ENCODE measurements at places on chromosomes 6 and 20. TPM values are rescaled to one million over a fixed set of nuclear protein-coding genes. Genes with fewer than 3 reads are reported as not detected.

The NRSN2 gene
- total RNA-seq, result 3.6 TPM

The PROCR gene
- 2.1 TPM for total RNA-seq

The CDC25B gene
- 264 TPM for total RNA-seq

The FNDC11 gene
- 0.55 TPM for total RNA-seq

The ADAM33 gene
- not detected for total RNA-seq

The CCDC28A gene
- total RNA-seq, result 26.5 TPM

The DLL1 gene
- total RNA-seq, result 15.8 TPM

The TINAG gene
- total RNA-seq, result not detected

The BCAS1 gene
- not detected for total RNA-seq

The SAPCD1 gene
- 13.1 TPM for total RNA-seq

The HLA-G gene
- 1.6 TPM for total RNA-seq

The DSE gene
- 4.1 TPM for total RNA-seq

The RIPPLY2 gene
- total RNA-seq, result not detected

The COQ3 gene
- total RNA-seq, result 7.9 TPM

The TRIM31 gene
- total RNA-seq, result not detected

The PARD6B gene
- total RNA-seq, result 6.8 TPM

The GNL1 gene
- 84.3 TPM for total RNA-seq

The SNX5 gene
- total RNA-seq, result 127 TPM

The SLC35D3 gene
- not detected for total RNA-seq

The PAK5 gene
- not detected for total RNA-seq

The MYT1 gene
- 0.06 TPM for total RNA-seq

The CST4 gene
- total RNA-seq, result not detected

The IPCEF1 gene
- 46.4 TPM for total RNA-seq

The OR14J1 gene
- total RNA-seq, result not detected

The MYLK4 gene
- 0.62 TPM for total RNA-seq

The HLA-DRB5 gene
- 0.26 TPM for total RNA-seq

The MCHR2 gene
- not detected for total RNA-seq

The BPIFB1 gene
- not detected for total RNA-seq

The GPLD1 gene
- 0.34 TPM for total RNA-seq

The CALHM6 gene
- total RNA-seq, result 23.2 TPM

The SLC26A8 gene
- not detected for total RNA-seq

The TMEM63B gene
- total RNA-seq, result 21.8 TPM

The CTAGE9 gene
- total RNA-seq, result not detected

The CLPSL2 gene
- total RNA-seq, result not detected

The GSTA2 gene
- not detected for total RNA-seq

The SLC35F1 gene
- not detected for total RNA-seq

The TMEM217 gene
- total RNA-seq, result 2.0 TPM

The KHDC1L gene
- not detected for total RNA-seq

The NKX2-4 gene
- not detected for total RNA-seq

The ENPP4 gene
- 9.0 TPM for total RNA-seq

The WFDC12 gene
- total RNA-seq, result not detected

The COX4I2 gene
- not detected for total RNA-seq

Measured in activated naive CD8-positive, alpha-beta T cell treated with anti-CD3 and anti-CD28 coated beads, Interleukin-2, amount 10 ng/mL, durations not matched to agents 7 days and 5 days (primary cell).